ENCODE measurements at places on chromosomes 4 and X. TPM values are rescaled to one million over a fixed set of nuclear protein-coding genes. Genes with fewer than 3 reads are reported as not detected.
A peak's percentile ranks its signal among the peaks of the same experiment; 100 is the strongest.

The SEL1L3 gene
- 20.4 TPM for polyA plus RNA-seq

The TEX13C gene
- polyA plus RNA-seq = not detected

The KLHL13 gene
- polyA plus RNA-seq = 10.0 TPM

The CXCL9 gene
- polyA plus RNA-seq = 0.15 TPM

The ABLIM2 gene
- not detected for polyA plus RNA-seq

The TRAPPC11 gene
- polyA plus RNA-seq = 20.0 TPM

The C4orf50 gene
- 0.05 TPM for polyA plus RNA-seq

The LNX1 gene
- polyA plus RNA-seq = 1.0 TPM

The STK32B gene
- polyA plus RNA-seq = not detected

The HMX1 gene
- polyA plus RNA-seq = not detected

The XPNPEP2 gene
- polyA plus RNA-seq = 0.14 TPM

The AFM gene
- not detected for polyA plus RNA-seq

The MAGEB2 gene
- not detected for polyA plus RNA-seq

GRCh38 chr4:22515145-22515887 is 550 bp downstream of the ADGRA3 start:
- DNase-seq = no peak

GRCh38 chr4:59179372-59179771 is 2020.8 kb upstream of the ADGRL3 start:
- no peak for DNase-seq

- no peak for DNase-seq
These were observed 19.1 kb upstream of the LAP3 start for GRCh38 chr4:17557880-17558279.

- no peak for DNase-seq
These were observed 28.7 kb downstream of the EFHC2 start for GRCh38 chrX:44314808-44315207.

GRCh38 chr4:24141836-24142235 is 252.0 kb upstream of the PPARGC1A start:
- no peak for DNase-seq

- DNase-seq = no peak
These were observed 1.5 kb downstream of the ING2 start for GRCh38 chr4:183506389-183506735.

GRCh38 chr4:105215609-105216313 is 69.1 kb downstream of the TET2 start:
- DNase-seq = peak; percentile 83

GRCh38 chr4:139922406-139923024 is 231.5 kb downstream of the MAML3 start:
- DNase-seq = no peak

- no peak for DNase-seq
These were observed 50.0 kb upstream of the FAM9C start for GRCh38 chrX:13094374-13094773.

DNA sequence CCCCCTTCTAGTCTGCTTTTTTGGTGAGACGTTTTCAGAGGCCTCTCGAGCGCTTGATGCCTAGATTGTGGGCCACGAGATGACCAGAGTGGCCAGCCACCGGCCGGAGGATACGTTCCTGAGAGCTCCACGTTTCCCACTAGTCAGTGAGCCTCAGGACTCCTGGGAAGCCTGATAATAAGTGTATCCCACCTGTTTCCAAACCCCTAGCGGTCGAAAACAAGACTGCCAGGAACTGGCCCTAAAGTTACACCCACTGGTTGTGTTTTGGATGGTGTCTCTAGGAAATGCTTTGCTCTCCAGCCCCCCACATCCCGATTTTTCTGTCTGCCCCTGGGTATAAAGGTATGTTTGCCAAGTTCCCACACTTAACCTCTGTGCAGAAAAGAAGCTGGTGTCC is 4.6 kb upstream of the RS1 start:
- DNase-seq = no peak

GRCh38 chrX:151722241-151722846 is 6.5 kb downstream of the FATE1 start:
- no peak for DNase-seq

GRCh38 chr4:6277139-6277802 is 7.6 kb downstream of the WFS1 start:
- no peak for DNase-seq

GRCh38 chr4:61521451-61521850 is 321.3 kb downstream of the ADGRL3 start:
- no peak for DNase-seq

GRCh38 chrX:47749185-47749967 is 87.3 kb upstream of the ZNF81 start:
- DNase-seq = no peak

- no peak for DNase-seq
These were observed 709 bp downstream of the GPAT3 start for GRCh38 chr4:83536362-83537272.

- DNase-seq = no peak
These were observed 1.3 kb downstream of the MSX1 start for GRCh38 chr4:4860600-4861389.

DNA sequence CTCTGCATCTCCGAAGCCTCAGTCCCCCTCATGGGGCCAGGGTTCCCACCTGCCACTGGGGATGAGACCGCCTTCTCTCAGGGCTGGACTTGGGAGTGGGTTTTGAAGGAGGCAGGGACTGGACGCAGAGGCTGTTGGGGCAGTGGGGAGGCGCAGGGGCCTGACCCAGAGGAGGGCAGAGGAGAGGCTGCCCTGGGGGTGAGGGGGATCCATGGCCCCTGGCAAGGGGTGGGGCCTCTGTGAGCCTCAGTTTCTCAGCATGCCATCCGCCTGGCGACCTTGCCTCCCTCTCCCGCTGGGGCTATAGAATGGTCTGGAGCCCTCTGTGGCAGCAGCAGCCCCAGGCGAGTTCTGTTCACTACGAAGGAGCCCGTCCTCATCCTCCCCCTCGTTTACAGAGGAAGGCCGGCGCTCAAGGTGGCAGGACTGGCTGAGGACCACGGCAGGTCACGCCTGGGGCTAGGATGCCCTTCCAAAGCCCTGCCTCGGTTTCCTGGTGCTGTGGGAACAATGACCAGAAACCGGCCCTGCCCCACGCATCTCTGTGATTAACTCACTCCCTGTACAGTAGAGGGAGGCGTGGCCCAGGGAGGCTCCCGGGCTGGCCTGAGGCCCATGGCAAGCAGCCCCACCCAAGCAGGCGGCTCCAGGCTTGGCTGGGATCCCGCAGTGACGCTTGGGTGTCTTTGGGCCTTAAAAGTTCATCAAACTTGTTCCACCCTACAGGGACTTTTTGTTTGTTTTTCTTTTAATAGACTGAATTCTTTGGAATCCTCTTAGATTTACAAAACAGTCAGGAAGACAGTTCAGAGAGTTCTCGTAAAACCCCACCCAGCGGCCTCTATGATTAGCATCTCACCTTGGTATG is 16.0 kb upstream of the SH3TC1 start:
- no peak for DNase-seq

- DNase-seq = no peak
These were observed 7.7 kb upstream of the RAP1GDS1 start for GRCh38 chr4:98253499-98253898.
